Stimulated activated CD4-positive, alpha-beta T cell treated with anti-CD3 and anti-CD28 coated beads, TNF-alpha, amount 100 ng/mL, for 4 hours (primary cell): ENCODE measurements at places on chromosomes 2 and 18.

DNA sequence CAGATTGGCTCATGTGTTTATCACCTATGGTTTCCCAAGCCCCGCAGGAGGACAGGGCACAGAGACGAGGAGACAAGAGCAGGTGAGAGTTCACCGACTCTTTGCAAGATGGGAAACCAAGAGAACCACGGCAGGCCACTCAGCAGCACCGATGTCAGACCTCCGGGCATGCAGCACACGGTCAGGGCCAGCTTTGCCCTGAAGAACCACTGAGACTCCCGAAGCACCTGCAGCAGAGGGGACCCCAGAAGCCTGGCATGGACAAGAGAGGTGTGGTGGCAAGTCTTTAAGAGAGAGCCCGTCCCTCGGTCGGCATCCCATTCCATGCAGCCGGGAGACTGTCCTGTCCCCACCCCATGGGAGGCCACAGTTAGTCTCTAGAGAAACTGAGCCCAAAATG, 36.6 kb upstream of the TAF1B start:
- no peak for DNase-seq

GRCh38 chr2:233706720-233707119, 6.0 kb upstream of the UGT1A5 start:
- no peak for DNase-seq

GRCh38 chr2:70002241-70002899, 40.9 kb upstream of the ASPRV1 start:
- no peak for DNase-seq

DNA sequence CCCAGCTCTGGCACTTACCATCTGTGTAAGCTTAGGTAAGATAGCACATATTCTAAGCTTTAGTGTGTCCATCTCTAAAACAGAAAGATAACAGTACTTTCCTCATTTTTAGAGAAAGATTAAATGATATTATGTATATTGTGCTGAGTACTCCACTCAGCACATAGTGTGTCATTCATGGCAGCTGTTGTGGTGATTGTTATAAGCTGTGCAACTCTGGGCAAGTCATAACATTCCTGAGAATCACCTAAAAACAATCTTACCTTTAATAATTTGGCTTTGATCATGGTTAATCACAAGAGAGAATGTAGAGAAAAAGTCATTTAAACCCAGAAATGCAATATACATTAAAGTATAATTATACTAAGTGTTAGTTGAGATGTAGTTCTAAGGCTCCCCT, 391.5 kb downstream of the GALNT13 start:
- no peak for DNase-seq

DNA sequence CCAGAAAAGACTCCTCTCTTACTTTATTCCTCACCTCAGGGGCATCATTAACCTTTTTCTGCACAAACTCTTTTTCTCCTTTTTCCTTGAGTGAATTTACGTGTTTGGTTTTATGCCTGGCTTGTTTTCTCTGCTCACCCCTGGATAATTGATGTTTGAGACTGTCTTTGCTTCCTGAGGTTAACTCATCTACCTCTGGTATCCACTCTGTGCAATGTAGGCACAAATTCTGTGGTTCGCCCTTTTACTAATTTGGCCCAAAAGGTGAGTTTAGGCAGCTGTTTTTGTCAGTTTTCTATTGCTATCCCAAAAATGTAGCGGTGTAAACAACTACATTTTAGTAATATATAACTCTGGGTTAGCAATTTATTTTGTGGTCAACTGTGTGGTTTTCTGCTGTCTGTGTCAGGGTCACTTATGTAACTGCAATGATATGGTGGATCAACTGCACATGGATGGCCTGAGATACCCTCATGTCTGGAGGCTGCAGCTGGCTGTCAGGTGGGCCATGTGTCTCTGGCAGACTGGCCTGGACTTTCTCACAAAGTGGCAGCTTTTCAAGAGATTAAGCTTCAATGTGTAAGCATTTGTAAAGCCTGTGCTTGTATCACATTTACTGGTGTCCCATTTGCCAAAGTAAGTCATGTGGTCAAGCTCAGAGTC, 329.7 kb downstream of the FSIP2 start:
- DNase-seq = no peak

DNA sequence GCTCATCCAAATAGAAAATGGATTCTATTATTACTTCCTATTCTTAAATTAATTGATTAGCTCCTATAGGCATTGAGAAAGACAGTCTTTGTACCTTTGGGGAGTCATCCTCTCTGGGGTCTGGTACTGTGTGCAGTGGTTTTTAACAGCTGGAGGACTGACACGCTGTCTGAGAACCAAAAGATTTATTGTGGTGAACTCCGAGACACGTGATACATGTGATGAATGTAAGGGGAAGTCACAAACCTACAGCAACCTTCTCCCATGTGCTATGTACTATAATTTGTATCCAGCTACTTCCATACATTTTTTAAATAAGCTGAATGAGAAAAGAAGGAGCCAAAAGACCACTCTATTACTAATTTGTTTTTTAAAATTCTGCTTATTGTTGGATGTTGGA, 133.7 kb downstream of the GALNT3 start:
- no peak for DNase-seq

GRCh38 chr2:233489666-233490065, 76.9 kb downstream of the USP40 start:
- DNase-seq = no peak

DNA sequence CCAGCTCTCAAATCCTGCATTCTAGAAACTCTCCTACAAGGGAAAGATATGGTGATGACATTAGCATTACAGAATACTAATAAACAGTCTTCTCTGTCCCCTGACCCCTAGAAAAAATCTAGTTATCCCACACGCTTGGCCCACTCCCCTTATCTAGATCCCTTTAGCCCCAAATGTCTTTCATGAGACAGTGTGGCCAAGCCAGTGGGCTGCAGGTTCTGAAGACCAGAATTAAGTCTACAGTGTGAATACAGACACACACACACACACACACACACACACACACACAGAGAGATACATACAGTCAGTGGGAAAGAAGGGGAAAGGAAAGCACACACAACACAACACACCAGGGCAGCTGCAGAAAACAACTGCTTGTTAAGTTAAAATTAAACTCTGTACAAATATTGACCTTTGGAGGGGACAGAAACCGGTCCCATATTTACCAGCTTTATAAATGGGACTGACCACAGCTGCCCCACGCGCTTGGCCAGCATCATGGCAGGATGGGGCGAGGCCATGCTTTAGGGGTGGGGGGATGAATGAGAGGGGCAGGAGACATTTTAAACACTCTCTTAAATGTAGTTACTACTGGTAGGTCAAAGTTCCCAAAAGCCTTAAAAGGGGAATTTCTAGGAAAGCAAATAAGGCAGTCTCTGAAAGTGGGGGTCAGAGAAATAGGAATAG, 49.1 kb downstream of the NHEJ1 start:
- no peak for DNase-seq

DNA sequence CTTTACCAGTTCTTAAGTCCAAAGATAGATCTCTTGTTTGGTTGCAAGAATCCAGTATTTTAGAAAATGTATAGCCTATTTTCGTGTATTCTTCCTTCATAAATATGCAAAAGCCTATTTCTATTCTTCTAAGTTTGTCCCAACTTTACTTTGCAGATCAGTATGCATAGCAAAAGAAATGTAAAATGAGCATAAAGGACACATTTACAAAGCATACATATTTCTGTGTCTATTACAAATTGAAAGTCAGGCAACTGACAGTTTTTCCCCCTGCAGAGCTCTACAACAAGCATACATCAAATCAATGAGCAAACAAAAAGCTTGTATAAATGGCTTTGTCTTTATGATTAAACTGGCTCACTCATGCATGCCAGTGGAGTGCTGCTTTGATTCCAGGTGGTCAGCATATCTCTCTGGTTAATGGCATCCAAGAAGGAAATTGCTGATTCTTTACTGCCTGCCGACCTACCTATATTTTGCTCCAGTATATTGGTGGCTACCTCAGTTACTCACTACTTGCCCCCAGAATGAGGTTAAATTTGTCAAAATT, 10.0 kb upstream of the VPS54 start:
- DNase-seq = no peak

DNA sequence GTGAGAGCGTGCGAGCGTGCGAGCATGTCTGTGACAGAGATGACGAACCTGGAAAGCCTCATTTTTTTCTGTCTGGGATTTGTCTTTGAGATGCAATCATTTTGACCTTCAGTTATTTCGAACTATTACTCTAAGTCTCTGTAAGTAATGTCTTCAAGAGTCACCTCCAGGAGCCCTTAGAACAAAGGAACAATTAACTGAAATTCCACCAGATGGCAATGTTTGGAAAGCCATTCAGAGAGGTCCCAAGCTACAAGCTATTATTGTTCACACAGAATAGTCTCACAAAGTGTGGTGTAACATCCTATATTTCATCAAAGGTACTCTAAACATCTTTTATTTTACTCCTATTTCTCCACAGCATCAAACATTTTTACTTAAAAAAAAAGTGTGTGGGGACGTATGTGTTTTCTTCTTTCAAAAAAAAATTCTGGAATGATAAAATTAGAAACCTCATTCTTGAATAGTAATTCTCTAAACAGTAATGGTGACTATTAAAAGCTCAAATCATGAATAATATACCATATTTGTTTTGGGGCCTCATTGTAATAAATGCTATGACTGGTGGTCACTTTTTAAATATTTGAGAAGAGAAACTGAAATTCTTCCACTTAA, 35.1 kb upstream of the MAPRE2 start:
- DNase-seq = no peak

GRCh38 chr2:128549094-128549493, 230.4 kb upstream of the HS6ST1 start:
- DNase-seq = no peak

DNA sequence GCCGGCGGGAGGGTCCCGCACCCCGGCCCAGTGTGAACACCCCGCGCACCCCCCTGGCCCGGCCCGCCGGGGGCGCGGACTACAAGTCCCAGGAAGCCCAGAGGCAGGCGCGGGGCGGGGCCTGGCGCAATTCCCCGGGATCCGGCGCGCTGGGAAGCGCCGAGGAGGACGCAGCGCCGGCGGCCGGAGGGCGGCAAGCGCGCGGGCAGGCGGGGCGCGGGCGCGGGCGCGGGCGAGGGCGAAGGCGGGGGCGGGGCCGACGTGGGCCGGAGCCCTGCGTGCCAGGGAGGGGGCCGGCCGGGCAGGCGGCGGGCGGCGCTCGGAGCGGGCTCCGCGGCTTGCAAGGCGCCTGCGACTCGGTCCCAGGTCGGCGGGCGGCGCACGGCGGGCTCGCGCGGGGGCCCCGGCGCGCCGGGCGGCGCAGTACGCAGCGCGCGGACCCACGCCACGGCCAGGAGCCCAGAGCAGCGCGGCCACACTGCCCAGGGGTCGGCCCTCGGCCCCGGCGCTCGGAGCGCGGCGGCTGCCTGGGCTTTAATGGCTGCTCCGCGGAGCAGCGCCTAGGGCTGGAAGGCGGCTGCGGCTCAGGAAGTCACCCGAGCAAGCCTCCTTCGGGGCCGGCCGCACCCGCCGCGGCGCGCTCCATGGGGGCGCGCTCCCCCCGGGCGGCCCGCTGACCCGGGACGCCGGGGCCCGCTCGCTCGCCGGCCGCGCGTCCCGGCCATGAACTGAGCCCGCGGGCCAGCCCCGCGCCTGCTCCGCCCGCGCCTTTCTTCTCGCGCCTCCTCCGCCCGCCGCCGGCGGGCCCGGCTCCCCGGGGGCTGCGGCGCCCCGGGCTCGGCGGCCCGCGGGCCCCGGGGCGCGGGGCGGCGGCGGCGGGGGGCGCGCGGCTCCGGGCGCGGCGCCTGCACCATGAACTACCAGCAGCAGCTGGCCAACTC, at the start of gene AGAP1:
Gene AGAP1, plus strand, starts transcription at position 269 of the 941 bp plus-strand sequence.
- DNase-seq = no peak
